ENCODE measurements at places on chromosomes 6 and 20.

- DNase-seq, result no peak
These were observed 44.1 kb downstream of the SNX9 start for GRCh38 chr6:157867155-157867559.

DNA sequence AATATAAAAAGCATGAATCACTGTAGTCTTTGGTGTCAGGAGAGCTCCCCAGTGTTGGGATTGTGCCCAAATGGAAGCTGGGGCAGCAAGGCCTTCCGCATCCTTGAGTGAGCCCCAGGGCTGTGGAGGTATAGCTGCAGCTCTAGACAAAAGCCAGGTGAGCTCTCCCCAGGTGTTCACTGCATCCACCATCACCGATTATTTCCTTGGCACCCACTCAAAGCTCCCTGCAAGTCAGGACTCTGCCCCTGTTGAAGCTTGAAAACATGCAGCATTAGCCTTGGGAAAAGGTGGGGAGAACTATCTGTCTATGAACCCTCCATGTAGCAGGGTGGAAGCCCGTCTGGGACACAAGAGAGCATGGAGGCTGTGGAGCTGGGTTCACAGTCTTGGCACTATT, 228.8 kb downstream of the BMP7 start:
- no peak for DNase-seq

DNA sequence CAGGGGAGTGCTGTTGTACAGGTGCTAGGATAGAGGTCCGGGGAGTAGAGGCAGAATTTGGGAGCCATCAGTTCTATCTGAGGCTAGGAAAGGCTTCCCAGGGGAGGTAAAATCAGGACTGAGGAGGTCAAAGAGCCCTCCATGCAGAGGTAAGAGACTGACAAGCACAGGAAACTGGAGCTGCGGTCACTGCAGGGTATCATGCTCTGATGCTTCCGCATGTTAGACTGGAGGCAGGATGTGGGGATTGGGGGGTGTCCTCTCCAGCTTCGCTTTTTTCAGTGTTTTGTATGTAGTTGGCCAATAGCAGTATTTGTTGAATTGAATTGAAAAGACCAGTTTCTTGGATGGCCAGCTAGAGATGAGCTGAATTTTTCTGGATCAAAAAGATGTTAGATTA, 87.8 kb downstream of the SLC22A3 start:
- DNase-seq, result no peak

DNA sequence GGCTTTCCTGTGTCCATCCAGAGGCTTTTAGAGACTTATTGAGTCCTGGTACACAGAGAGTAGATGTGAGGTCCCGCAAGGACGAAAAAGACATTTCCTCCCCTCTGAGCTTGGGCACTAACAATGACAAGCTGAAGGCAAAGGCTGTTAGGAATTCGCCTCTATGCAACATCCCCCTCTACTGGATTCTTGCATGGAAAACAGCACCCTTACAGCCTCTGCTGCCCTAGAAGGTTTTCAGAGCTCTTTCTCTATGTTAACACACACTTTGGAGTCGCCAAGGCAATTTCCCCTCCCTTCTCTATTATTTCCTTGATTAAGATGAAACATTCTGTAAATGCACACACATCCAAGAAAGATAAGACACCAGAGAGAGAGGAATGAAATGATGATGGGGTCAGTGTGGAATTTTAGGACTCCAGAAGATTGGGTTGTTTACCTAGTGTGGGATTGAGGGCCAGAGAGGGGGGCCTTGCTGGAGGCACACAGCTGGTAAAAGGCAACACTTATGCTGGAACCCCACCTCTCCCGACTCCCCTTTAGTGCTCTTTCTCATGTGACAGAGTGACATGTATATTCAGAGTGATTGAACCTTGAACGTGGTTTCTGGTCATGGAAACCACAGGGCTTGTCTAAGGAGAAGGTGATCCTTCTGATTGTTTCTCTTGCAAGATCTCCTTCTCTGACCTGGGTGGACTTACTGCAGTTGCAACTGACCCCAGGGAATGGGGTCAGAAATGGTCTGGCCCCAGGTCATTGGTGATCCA, 300.7 kb downstream of the CLIC5 start:
- peak; percentile 62 for DNase-seq

GRCh38 chr20:2837221-2837960, 3.1 kb downstream of the PCED1A start:
- no peak for DNase-seq

DNA sequence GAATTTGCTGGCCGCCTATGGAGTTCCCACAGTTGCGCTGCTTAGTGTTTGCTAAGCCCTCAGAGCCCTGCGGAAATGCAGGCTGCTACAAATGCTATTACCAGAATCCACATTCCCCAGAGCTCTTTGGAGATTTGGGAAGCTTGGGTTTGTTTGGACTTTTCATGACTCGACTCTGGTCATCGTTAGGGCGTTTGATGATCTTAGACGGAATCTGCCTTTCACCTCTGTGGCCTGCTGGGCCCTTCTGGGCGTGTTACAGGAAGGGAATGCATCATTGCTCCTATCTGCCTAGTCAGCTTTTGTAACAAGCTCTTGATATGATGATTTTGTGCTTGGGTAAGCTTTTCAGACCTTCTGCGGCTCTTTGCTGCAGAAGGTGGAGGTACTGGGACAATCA, 50.8 kb downstream of the EYA2 start:
- no peak for DNase-seq

DNA sequence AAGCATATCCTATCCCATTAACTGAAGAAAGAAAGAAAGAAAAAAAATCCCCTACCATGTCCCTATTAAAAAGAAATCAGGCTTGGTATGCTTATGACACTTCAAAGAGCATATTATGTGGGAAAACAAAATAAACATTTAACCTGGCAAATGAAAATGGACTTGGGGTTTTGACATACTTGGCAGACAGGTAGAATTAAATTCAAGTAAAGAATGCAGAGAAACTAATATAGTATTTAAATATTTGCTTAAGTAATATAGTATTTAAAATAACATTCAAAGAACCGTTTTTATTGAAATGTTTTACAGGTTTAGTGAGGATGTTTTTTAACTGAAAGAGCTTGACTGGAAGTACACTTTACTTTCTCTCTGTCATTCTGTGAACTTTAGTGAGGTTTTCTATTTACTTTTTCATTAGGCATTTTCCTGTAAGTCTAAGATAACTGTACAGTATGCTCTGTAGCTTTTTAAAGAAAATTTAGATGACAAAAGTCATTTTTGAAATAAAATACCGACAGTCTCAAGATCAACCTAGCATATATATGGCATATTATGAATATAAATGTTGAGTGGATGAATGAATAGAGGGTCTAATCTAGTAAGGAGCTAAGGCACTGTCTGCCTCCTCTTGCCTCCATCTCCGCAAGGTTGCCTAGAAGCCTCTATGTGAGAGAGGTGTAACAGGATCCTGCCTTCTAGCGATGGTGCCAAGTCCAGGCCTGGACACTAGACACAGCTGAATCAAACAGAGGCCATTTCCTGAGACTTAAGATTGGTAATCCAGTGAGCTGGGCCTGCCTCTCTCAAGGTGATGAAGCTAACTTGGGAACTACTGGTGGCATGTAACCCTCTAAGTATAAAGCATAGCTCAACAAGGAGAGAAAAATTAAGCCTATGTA, 344.4 kb upstream of the RUNX2 start:
- DNase-seq, result no peak

- no peak for DNase-seq
These were observed 235.5 kb downstream of the SAMD5 start for GRCh38 chr6:147744012-147744411.

- DNase-seq, result no peak
These were observed 170.9 kb upstream of the STXBP5 start for GRCh38 chr6:147033267-147033666.

DNA sequence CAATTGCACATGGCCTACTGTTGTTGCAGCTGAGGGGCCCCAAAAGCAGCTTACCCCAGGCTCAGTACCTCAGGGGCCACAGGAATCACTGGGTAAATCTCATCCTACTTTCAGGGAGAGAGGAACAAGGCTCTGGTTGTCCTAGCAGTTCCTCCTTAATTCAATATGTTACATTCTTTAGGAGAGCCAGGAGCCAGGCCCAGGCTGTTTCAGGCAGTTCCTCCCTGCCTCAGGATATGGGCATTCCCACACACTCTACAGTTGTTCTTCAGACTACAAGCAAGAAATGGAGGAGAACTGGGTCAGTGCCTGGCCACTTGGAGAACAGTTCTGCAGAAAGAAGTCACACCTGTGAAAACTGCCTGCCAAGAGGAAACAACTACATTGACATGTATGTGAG, 9.6 kb upstream of the BTN3A2 start:
- no peak for DNase-seq

DNA sequence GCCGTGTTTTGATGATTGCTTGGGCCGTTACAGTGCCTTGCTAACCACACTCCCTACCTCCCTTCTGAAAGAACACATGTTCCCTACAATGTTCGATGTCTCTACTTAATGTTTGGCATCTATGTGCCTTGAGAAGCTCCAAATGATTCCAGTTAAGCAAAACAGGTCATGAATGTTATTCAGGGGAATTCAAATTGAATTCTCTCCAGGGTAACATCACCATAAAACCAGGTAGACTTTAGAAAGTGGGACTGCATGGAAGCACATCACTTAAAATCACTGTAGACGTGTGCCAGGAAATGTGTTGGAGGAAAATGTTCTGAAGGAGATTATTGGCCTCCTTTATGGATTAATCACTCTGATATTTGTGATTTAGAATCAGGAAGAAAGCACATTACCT, 128.1 kb downstream of the ADAT2 start:
- DNase-seq, result no peak

DNA sequence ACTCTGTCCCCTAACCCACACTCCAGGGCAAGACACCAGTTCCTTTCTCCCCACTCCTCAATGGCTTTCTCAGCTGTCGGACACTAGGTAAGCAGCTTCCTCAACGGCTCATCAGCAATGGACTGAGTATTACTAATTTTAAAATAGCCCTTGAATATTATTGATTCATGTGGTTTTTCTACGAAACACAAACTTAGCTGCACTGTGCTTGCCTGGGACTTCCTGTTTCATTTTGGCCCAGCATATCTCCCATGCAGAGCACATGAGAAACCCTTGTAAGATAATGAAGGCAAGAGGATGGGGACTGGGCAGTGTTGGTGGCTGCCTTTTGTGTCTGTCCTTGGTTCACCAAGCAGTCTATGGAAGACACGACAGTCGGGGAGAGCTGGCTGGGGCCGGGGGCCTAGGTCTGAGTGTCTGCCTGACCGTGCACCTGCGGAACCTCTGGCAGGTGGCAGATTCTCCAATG, 48.9 kb downstream of the RNASET2 start:
- DNase-seq, result no peak

GRCh38 chr6:100121854-100122609, 128.0 kb upstream of the MCHR2 start:
- no peak for DNase-seq

- DNase-seq, result no peak
These were observed 43.5 kb upstream of the TINAG start for GRCh38 chr6:54264581-54265272.

DNA sequence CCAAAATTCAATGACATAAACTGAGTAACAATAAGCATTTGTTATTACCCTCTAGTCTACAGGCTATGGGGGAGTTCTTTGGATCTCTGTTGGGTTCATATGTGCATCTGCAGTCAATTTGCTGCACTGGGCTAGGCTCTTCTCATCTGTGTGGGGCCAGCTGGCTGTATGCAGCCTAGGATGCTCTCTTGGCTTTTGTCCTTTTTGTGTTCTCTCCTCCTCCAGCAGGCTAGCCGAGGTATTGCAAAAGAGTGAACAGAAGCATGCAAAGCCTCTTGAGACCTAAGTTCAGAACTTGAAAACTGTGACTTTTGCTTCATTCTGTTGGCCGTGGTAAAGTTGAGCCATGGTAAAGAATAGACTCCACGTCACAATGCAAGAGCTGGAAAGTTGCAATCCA, 62.8 kb upstream of the FOXO3 start:
- DNase-seq, result no peak

GRCh38 chr6:456887-457286, 65.3 kb downstream of the IRF4 start:
- no peak for DNase-seq

GRCh38 chr20:52922436-52922835, 49.7 kb upstream of the TSHZ2 start:
- DNase-seq, result no peak

- no peak for DNase-seq
These were observed 6.2 kb downstream of the SNTA1 start for GRCh38 chr20:33437141-33437911.

DNA sequence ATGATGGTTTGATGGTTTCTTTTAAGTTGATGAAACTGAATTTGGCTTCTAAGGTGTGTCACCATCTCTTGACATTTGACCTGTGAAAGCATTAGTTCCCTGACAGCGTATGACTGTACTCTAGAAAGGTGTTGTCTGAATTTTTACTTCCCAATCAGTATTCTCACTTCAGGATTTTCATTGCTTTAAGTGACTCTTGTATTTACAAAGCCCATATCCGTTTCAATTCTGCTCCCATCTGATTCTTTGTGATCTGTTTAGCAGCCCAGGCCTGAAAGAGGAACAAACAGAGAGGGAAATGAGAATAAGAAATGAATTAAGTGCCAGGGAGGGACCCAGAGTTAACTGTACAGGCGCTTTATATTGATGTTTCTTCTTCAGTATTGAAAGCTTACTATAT, 73.7 kb downstream of the FARS2 start:
- DNase-seq, result no peak

- no peak for DNase-seq
These were observed 28.5 kb downstream of the SMOC2 start for GRCh38 chr6:168469521-168469920.

- no peak for DNase-seq
These were observed 78.1 kb downstream of the PRDM1 start for GRCh38 chr6:106163966-106164877.

- DNase-seq, result no peak
These were observed 260.0 kb downstream of the ERMARD start for GRCh38 chr6:170011204-170012036.

GRCh38 chr6:118787724-118788423, 106.1 kb upstream of the ASF1A start:
- no peak for DNase-seq

DNA sequence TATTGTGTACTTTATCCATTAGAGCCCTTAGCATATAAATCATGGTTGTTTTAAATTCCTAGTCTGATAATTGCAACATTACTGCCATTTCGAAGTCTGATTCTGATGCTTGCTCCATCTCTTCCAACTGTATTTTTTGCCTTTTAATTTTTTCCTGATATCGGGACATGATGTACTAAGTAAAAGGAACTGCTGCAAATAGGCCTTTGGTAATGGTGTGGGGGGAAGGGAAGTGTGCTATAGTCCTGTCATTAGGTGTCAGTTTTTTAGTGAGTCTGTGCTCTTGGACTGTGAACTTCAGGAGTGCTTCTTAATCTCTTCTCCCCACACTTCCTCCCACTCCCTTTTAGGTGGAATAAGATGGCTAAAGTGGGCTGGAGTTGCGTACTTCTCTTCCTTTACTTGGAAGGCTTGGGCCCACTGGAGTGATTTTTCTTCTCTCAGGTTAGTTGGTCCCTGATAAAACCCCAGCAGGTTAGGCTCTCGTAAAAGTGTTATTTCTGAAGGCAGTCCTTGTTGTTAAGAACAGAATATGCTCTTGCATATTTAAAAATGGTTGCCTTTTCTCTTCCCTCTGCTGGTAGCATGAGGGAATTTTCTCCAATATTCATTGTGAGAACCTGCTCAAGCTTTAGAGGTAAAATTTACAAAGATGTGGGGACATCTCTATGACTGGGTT, 18.1 kb downstream of the STXBP5 start:
- no peak for DNase-seq
